Suppressor macrophage treated with lipopolysaccharide for 4 hours (primary cell): ENCODE measurements at places on chromosomes 7 and 10.

- DNase-seq: no peak
These were observed 73.0 kb upstream of the IL6 start for GRCh38 chr7:22653951-22654350.

DNA sequence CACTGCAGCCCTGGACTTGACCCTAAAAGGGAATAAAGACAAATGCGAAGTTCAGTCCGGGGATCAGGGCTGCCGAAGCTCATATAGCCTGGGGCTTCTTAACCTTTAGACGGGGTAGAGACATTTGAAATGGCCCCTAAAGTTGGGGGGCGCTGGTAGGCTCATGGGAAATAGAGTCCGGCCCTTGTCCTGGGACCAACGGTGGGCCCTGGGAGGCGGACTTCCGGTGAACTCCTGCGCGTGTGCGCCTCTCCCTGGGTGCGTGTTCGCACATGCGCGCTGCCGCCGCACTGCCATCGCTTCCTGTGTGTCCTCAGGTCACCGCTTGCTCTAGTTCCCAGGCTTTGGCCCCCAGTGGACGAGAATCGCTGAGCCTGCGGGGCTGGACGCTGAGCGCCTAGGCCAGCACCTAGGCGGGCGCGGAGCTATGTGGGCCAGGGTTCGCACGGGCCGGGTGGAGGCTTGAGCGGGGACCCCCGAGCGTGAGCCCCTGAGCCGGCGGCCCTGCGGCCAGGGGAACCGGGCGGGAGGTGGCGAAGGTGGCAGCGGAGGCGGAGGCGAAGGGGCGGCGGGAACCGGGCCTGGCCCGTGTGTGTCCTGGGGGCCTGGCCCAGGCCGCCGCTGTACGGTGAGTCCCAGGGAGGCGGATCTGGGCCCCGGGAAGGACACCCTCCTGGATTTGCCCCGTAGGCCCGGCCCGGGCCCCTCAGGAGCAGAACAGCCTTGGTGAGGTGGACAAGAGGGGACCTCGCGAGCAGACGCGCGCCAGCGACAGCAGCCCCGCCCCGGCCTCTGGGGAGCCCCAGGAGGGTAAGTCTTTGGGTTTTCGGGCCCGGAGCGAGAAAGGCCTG, 23.0 kb upstream of the ZNF12 start:
- peak; percentile 97 for DNase-seq

DNA sequence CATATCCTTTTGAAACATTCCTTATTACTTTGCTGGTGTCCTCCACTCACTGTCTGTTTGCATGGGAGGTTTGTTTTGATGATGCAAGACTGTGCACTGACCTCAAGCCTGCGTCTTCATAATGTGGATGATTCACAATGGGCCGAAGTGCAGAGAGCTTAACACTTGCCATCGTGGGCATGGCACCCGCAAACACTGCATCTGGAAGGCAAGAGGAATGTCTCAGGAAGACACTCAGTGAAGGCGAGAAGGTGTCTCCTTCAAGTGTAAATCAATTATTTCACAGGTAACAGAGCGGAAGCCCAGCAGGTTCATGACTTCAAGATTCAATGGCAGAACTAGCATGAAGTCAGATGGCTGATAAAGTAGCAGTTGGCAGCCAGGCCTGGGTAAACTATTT, 98.1 kb downstream of the DPY19L1 start:
- no peak for DNase-seq

DNA sequence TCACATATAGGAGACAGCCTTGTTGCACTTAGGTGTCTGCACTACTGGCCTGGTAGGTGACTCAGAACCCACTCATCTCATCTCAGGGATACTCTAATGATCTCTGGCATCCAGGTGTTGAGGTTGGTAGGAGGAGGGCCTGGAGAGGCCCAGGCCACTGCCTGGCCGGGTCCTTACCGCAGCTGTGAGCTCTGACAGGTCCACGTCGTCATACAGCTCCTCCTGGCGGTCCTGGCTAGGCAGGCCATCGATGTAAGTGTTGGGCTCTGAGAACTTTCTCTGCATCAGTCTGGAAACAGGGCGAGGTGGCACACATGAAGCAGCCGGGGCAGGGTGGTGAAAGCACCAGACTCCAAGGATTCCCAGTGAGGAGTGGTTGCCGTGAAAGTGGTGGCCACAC, 62.1 kb downstream of the VWA2 start:
- DNase-seq: no peak

GRCh38 chr7:77310982-77311381, 105.2 kb downstream of the GSAP start:
- no peak for DNase-seq

- DNase-seq: no peak
These were observed 70.7 kb downstream of the ARHGAP22 start for GRCh38 chr10:48533951-48534720.

- DNase-seq: no peak
These were observed 160.8 kb upstream of the PITRM1 start for GRCh38 chr10:3333426-3333825.

DNA sequence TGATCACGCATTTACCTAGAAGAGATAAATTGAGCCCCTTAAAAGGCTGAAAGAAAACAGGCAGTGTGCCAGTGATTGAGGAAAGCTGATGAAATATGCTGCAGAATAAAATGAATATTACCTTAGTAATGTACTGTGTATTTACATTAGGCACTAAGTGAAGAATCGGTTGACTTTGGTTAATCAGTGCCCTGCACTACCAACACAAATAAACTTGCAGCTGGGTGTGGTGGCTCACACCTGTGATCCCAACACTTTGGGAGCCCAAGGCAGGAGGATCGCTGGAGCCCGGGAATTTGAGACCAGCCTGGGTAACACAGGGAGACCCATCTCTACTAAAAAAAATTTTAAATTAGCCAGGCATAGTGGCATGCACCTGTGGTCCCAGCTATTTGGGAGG, 148.3 kb upstream of the TCF7L2 start:
- no peak for DNase-seq

DNA sequence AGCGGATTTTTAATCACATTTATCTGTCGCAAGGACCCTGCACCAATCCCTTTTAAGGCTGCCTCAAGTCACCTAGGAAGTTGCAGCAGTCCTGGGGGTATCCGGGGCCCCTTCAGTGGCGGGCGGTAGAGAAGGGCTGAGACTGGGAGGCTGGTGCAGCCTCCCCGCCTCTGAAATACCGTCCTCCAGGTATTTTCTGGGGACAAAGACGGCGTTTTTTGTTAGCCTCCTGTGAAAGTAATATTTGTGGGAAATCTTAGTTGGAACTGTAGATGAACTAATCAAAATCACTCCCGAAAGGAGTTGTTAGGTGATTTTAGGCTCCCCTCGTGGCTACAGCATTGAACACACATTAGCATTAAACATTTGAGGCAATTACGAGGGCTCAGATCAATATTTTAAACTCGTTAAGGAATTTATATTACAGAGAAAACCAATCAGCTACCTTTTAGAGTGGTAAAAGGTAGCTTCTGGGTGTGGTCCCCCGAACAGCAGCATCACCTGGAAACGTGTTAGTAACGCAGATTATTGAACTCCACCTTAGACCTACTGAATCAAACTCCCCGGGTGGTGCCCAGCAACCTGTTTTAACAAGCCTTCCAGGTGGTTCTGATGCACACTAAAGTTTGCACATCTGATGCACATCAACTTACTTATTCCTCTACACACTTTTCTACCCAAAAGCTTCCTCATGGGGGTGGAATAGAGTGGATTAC, 530 bp upstream of the ANXA7 start:
- no peak for DNase-seq

DNA sequence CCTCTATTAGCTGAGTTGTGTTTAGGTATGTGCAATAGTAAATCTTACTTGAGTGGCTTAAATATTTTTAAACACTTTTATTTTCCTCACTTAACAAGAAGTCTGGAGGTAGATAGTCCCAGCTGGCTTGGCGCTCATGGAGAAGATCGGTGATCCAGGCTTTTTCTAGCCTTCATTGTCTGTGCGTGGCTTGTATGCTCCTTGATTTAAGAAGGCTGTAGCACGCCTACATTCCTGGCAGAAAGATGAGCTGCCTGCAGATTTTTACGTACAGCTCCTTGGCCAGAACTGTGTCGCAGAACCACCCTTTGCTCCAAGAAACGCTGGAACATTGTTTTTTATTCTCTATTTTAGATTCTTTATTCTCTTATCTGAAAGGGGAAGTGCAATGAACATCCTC, 284.1 kb downstream of the KIF20B start:
- no peak for DNase-seq

DNA sequence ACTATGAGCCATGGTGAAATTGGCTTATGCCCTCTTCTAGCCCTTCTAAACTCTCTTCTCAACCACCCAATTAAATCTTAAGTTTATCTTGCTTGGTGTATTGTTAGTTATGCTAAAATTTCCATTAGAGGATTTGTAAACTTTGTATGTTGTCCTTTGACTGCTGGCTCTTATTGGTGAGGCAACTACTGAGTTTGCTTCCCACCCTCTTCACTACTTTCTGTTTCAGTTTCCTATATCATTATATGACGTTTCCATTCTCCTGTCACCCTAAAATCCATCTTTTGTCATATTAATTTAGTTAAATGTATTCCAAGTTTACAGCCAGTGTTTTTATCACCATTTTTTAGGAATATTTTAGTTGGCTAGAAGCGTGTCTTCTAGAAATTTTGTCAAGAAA, 80.9 kb upstream of the VWC2 start:
- no peak for DNase-seq

DNA sequence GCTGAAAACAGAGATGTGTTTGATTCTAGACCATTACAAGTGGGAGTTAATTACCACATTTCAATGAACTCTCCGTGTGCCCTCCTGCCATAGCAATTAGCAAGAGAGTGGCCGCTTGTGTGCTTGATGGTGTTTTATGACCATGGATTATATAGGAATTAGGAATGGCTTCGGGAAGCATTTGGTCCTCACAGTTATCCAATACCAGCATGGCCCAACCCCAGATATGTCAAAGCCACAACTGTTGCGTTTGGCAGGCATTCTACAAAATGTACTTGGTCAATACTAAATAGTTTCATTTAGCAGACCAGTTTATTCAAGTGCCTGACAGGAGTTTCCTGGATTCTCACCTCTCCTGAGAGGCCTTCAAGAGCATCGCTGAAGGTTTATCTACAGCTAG, 509.0 kb upstream of the GALNT17 start:
- DNase-seq: no peak
